ENCODE measurements at places on chromosomes 7 and 10.

DNA sequence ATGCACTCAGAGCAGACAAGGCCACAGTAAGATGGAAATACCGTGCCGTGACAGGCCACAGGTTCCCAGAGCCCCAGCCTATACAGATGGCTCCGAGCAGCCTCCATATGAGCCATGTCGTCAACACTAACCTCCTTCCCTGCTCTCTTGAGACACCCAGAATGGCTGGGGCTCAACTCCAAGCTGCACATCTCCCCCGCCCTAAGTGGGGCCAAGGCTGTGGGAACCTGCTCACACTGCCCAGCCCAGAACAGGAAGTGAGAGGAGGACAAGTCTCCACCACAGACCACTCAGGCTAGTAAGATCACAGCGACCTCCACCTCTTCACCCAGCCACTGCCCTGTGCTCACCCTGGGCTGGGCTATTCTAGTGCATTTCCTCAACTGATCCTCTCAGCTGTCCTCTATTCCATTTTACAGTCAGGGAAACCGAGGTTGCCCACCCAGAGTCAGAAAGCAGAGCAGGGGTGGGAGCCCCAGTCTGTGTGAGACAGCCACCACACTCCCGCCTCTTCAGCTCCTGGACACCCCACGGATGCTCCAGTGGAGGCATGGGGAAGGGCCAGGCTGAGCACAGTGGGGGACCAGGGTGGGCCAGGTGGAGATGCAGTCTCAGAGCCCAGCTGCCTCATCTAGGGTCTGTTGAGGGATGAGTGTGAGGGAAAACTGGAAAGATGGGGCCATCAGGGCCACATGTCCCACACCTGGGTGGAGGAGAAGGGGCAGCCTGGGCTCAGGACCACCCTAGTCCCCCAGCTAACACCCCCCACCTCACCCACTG lies 11.6 kb downstream of the GRID1 start:
- no peak overlapping the region for H3K4me3 ChIP-seq
- H3K4me1 ChIP-seq = no peaks in the 10 kb centered on the region
- H3K27ac ChIP-seq = no peak overlapping the region
- DNase-seq = no peak
- no peaks in the 10 kb centered on the region for H3K36me3 ChIP-seq

DNA sequence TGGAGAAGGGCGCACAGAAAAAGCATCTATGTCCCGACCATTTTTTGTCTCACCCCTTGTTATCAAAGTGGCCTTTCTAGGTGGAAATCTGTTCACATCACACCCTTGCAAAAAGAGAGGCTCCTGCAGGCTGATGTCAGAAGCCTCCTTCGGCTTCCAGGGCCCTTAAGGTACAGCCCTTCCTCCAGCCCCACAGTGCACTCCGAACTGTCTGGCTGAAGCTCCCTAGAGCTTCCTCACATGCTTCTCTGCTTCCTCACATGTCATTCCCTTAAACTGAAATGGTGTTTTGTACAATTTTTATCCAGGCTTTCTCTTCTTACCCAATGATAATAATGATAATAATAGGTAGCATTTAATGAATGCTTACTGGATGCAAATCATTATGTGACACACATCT lies 210.3 kb downstream of the INHBA start:
- no peak overlapping the region for H3K4me3 ChIP-seq
- DNase-seq = no peak
- no peaks in the 10 kb centered on the region for H3K27me3 ChIP-seq
- H3K4me1 ChIP-seq = peaks cover 9% of the 10 kb centered on the region

GRCh38 chr7:2725178-2726105 lies 37.4 kb downstream of the AMZ1 start:
- H3K27me3 ChIP-seq = no peaks in the 10 kb centered on the region
- H3K27ac ChIP-seq = no peak overlapping the region
- no peak overlapping the region for H3K4me3 ChIP-seq
- DNase-seq = no peak
- peaks cover 66% of the 10 kb centered on the region for H3K36me3 ChIP-seq
- H3K4me1 ChIP-seq = peaks cover 15% of the 10 kb centered on the region

GRCh38 chr10:119602241-119603095 lies 5.7 kb upstream of the TIAL1 start:
- H3K27me3 ChIP-seq = no peaks in the 10 kb centered on the region
- no peaks in the 10 kb centered on the region for H3K36me3 ChIP-seq
- peaks cover 5% of the 10 kb centered on the region for H3K4me1 ChIP-seq
- peak; percentile 49 for DNase-seq
- no peak overlapping the region for H3K4me3 ChIP-seq
- H3K27ac ChIP-seq = no peak overlapping the region

GRCh38 chr10:31942892-31943291 lies 14.3 kb upstream of the ARHGAP12 start:
- peak overlapping the region; percentile 4 for H3K27ac ChIP-seq
- H3K4me1 ChIP-seq = peaks cover 48% of the 10 kb centered on the region
- no peaks in the 10 kb centered on the region for H3K27me3 ChIP-seq
- no peak overlapping the region for H3K4me3 ChIP-seq
- H3K36me3 ChIP-seq = no peaks in the 10 kb centered on the region

DNA sequence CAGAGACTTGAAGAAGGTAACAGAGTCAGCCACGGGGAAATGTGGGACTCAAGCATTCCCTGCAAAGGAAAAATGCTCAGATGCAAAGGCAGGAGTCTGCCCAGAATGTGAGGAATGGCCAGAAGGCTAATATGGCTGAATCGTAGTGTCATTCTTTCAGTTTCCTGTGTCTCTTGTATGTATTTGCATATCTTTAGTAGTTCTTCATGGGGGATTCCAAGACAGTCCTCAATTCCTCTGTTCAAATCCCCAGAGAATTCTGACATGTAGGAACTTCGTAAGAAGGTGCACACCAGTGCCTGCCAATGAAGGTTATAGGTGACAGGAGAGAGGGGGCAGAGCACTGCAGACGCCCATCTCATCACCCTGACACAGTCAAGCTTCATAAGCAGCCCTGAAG lies 154.4 kb downstream of the CACNB2 start:
- H3K4me1 ChIP-seq = no peaks in the 10 kb centered on the region
- 0 out of 2 replicates have a peak, but pooled peaks cover 3% of the 10 kb centered on the region for H3K27me3 ChIP-seq
- no peaks in the 10 kb centered on the region for H3K36me3 ChIP-seq

- peaks cover 68% of the 10 kb centered on the region for H3K4me1 ChIP-seq
- DNase-seq = peak; percentile 62
- no peaks in the 10 kb centered on the region for H3K27me3 ChIP-seq
- H3K36me3 ChIP-seq = peaks cover 11% of the 10 kb centered on the region
- H3K27ac ChIP-seq = peak overlapping the region; percentile 92
Measured at GRCh38 chr7:19106241-19107080, 11.0 kb downstream of the TWIST1 start.

DNA sequence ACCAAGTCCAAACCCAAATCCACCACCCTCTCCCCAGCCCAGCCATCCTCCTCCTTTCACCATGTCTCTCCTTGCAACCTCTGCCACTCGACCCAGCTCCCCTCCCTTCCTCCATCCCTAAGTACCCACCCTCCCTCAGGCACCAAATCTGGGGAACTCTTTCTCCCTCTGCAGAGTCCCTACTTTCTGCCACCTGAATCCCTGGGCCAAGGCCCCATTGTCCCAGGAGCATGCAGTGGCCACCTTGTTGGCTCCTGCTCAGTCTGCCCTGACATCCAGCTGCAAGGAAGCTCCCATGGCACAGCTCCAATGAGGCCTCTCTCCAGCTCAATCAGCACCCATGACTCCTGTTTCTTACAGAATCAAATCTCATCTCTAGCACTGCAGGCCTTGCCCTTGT lies 5.5 kb upstream of the UNC5B start:
- no peak overlapping the region for H3K27ac ChIP-seq
- no peak overlapping the region for H3K4me3 ChIP-seq
- peaks cover 6% of the 10 kb centered on the region for H3K4me1 ChIP-seq
- DNase-seq = no peak

DNA sequence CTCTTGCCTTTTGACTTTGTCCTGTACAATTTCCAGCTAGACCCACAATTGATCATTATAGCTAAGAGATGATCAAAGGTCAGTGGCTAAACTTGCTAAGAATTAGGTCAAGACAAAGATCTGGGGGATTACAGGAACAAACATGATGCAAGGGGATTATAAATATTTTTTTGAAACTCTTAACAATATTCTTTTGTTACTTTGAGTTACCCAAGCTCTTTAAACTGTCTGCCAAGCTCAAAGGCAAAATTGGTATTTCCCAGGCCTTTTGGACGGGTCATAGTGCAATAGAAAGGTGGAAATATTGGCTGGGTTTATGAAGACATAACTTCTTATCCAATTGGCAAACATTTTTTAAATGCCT lies 23.4 kb downstream of the TBXAS1 start:
- H3K36me3 ChIP-seq = no peaks in the 10 kb centered on the region
- H3K27me3 ChIP-seq = no peaks in the 10 kb centered on the region
- peaks cover 5% of the 10 kb centered on the region for H3K4me1 ChIP-seq
- H3K4me3 ChIP-seq = no peak overlapping the region

DNA sequence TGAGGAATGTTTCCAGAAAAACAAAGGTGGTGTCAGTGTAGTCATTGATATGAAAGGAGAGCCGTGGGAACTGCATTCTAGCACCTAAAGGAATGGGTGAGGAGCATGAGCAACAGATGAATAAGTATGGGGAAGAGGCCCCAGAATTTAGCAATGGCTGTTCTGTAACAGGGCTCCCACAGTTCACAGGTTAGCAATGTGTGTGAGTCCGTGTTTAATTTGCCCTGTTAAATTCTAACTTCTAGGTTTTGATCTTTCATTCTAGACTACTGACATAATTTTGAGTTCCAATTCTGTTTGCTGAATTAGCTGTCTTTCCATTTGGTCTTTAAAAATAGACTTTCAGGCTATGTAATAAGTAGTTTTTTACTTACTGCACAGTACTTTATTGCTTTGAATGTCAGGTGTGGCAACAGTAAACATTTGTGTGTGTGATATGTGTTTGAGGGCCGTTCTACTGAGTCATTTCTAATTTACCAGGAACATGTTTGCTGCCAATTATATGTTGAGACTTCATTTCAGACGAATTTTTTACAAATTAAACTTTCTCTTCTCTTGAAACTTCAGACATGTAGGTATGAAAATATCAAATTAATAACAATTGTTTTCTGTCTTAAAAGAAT lies 8.8 kb downstream of the STK17A start:
- H3K4me1 ChIP-seq = peaks cover 17% of the 10 kb centered on the region
- DNase-seq = no peak
- no peaks in the 10 kb centered on the region for H3K27me3 ChIP-seq
- peaks cover 14% of the 10 kb centered on the region for H3K36me3 ChIP-seq

- no peaks in the 10 kb centered on the region for H3K4me1 ChIP-seq
- DNase-seq = no peak
- no peak overlapping the region for H3K4me3 ChIP-seq
- no peaks in the 10 kb centered on the region for H3K36me3 ChIP-seq
- no peak overlapping the region for H3K27ac ChIP-seq
Measured at GRCh38 chr7:109215341-109215740, 645.7 kb downstream of the DNAJB9 start.

DNA sequence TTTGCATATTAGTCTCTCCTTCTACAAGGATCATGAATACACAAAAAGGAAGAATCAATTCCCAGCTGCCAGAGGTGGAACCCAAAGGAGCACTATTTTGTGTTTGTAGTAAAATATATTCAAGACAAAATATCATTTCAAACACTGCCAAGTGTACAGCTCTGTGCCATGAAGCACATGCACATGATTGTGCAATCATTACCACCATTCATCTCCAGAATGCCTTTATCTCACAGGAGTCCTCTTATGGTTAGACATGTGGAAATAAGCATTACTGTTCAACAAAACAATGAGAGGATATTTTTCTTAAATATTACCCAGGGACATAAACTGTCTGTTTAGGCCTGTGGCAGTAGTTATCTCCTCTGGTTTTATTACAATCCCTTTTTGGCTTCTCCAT lies 151.4 kb upstream of the PPP1R3A start:
- no peak overlapping the region for H3K27ac ChIP-seq
- H3K4me3 ChIP-seq = no peak overlapping the region
- H3K36me3 ChIP-seq = no peaks in the 10 kb centered on the region
- no peaks in the 10 kb centered on the region for H3K4me1 ChIP-seq

GRCh38 chr10:60040014-60040662 lies 133.8 kb upstream of the CCDC6 start:
- no peak overlapping the region for H3K4me3 ChIP-seq
- H3K36me3 ChIP-seq = no peaks in the 10 kb centered on the region
- H3K4me1 ChIP-seq = no peaks in the 10 kb centered on the region
- H3K27ac ChIP-seq = no peak overlapping the region

- H3K27ac ChIP-seq = no peak overlapping the region
- no peaks in the 10 kb centered on the region for H3K4me1 ChIP-seq
- H3K4me3 ChIP-seq = no peak overlapping the region
Measured at GRCh38 chr7:138834583-138834982, 36.6 kb upstream of the ATP6V0A4 start.

GRCh38 chr7:122046402-122046801 lies 97.6 kb downstream of the AASS start:
- H3K4me1 ChIP-seq = no peaks in the 10 kb centered on the region
- H3K4me3 ChIP-seq = no peak overlapping the region
- H3K27me3 ChIP-seq = no peaks in the 10 kb centered on the region
- no peaks in the 10 kb centered on the region for H3K36me3 ChIP-seq

DNA sequence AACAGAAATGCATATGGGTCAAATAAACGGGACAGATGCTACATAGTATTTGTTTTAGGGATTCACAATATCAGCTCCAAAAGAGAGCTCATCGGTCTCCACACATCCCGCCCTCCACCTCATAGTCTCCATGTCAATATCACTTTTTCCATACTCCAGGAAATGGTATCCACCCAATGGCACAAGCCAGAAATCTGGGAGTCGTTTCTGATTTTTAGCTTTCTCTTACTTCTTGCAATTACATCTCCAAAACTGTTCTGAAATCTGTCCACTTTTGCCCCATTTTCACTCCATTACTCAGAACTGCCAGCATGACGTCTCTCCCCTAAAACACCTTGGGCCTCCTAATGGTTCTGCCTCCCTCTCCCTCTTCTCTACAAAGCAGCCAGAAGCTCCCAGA lies 47.4 kb upstream of the EZH2 start:
- no peaks in the 10 kb centered on the region for H3K4me1 ChIP-seq
- H3K27me3 ChIP-seq = no peaks in the 10 kb centered on the region
- H3K4me3 ChIP-seq = no peak overlapping the region
- no peak overlapping the region for H3K27ac ChIP-seq

DNA sequence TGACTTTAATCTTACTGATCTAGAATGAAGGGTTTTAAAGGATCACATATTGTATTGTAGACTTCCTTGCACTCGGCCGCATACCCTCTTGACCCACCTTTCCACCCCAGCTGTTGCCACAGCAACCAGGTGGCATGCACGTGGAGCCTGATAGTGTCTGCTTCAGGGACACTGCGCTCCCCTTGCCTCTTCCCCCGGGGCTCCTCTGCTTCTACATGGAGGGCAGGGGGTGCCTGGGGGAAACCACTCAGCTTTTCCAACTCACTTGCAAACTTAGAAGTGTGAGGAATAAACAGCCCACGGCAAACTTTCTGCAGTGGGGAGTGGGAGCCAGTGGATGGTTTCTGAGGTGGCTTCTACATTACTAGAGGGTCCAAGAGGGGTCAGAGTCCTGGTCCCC lies 458.6 kb downstream of the PLXNA4 start:
- no peak overlapping the region for H3K27ac ChIP-seq
- H3K27me3 ChIP-seq = no peaks in the 10 kb centered on the region
- no peak for DNase-seq
- H3K4me1 ChIP-seq = no peaks in the 10 kb centered on the region
- H3K36me3 ChIP-seq = no peaks in the 10 kb centered on the region
